MCF 10A (cell line): ENCODE measurements at places on chromosomes 13 and 19.

DNA sequence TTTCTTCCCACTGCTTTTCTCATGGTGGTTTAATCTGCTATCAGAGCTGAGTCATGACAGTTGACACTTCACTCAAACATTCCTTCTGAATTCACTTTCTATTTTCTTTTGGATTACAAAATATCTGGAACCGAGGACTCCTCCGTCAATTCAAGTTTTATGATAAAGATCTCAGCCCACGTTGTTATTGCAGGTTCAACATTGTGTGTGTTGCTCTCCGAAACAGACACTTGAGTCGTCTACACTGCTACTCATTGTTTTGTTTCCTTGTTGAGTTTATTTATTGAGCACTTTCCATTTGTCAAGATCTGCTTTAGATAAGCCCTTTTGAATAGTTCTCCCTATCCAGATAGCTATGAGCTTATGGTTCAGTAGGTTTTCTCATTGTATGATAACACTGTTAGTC, 636.1 kb upstream of the GPC6 start:
- peak; percentile 39 for DNase-seq

DNA sequence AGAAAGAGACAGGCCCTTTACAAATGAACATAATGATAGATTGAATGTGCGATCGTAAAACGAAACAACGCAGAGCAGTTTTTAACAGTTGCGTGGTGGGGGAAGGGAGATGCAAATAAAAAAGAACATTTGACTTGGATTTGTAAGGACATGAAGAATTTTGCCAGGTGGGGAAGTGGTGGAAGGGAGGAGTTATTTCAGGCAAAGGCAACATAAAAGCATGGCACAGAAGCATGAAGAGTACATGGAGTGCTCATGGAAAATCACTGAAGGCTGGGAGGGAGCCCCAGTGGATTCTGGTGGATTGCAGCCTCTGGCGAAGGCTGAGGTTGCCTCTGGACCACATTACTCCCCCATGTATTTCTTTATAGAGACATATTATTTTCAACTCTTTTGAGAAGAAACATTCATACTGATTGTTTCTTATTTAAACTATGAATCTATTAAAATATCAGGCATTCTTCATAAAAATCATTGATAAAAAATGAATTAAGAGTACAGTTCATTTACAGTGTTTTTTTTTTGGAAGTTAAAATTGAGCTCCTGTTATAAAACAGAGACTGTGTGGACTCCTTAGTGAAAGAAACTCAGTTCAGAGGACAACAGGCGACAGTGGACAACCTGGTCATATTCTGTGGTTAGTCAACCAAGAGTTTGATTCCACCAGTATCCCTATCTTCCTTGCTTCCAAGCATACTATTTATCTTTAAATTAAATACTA, 57.5 kb downstream of the STARD13 start:
- DNase-seq: no peak

DNA sequence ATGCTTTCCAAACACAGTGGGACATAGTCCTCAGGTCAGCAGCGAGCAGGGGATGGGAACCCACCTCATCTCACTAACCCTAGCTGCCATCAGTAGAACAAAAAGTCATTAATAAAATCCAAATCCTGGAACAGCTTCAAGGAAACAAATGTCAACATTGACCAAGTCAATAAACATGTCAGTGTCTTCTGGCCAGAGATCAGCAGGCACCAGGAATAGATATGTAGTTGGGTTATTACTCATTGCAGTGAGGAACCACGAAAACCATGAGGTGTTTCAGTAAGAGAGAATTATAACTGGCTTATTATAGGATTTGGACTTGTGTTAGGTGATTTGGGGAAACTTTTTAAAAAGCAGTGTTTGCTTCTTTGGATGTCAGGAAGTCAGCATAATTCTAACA, 17.1 kb upstream of the CD33 start:
- no peak for DNase-seq

DNA sequence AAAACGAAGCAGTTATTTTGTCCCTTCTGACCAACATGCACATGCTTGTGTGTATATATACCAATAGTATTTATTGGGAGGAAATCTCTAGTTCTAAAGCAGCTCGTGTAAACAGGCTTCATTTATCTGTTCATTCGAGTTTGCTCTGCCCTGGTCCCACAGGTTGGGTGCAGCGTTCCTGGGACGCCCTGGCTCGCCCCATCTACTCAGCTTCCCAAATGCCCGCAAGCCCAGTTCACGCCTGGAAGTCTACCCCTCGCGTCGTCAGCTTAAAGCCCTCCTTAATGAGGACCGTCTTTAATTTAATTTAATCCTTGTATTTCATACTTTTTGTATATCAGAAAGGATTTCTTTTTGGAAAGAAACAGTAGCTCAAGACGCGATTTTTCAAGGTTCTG, 604 bp downstream of the THSD1 start:
- DNase-seq: peak; percentile 35

GRCh38 chr13:109241160-109241559, 545.2 kb downstream of the IRS2 start:
- DNase-seq: no peak
